GM20000 (cell line): ENCODE measurements at places on chromosomes 2 and 18.

GRCh38 chr18:55688030-55688429, 100.0 kb upstream of the TCF4 start:
- DNase-seq = no peak

- no peak for DNase-seq
Measured at GRCh38 chr2:41905597-41906337, 142.1 kb upstream of the PKDCC start.

GRCh38 chr2:45406621-45407020, 204.4 kb downstream of the SRBD1 start:
- DNase-seq = no peak

DNA sequence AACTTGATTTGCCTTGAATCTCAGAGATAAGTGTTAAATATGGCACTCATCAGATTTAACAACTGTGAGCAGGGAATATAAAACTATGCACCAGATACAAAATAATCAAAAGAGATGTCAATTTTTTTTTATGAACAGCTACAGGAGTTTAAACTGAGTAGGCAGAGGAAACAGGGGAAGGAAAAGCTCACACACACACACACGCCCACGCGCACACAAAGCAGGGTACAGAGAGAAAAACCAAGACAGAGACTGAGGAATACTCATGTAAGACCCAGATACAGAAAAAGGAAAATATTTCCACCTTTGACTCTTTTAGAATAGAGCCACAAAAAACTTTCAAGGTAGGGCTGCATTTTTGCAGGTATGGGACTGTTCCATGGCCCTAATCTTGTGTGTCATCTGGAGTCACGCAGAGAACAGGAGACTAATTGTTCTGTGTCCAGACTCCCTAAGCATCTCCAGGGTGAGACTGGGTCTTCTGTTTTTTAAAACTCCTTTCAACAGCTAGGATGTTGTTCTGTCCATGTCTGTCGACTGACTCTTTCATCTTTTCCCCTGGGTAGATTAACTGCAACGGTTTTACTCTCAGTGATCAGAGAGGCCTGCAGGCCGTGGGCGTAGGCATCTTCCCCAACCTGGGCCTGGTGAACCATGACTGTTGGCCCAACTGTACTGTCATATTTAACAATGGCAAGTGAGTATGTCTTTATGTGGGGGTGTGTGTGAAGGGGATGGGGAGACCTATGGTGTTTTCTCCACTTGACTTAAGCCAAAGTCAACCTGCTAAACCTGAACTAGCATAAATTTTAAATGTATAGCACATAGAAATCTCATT, 23.0 kb downstream of the SMYD1 start:
- no peak for DNase-seq

DNA sequence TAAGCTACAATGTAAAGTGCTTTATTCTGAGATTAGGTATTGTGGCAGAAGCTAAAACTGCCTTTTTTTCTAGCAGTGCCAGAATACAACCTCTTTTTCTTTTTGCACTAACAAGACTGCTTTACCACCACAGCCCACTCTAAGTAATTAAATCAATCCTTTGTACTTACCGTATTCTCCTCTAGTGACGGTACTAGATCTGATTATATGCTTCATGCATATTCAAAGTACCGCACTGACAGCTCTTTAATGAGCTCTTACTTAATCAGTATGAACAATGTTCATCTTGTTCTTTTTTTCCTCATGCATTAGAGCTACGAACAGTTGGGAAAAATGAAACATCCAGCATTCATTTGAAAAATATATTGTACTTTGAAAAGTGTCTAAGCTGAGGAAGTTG, 16.1 kb upstream of the OTX1 start:
- DNase-seq = no peak
